ENCODE measurements at places on chromosomes 2 and 18.

DNA sequence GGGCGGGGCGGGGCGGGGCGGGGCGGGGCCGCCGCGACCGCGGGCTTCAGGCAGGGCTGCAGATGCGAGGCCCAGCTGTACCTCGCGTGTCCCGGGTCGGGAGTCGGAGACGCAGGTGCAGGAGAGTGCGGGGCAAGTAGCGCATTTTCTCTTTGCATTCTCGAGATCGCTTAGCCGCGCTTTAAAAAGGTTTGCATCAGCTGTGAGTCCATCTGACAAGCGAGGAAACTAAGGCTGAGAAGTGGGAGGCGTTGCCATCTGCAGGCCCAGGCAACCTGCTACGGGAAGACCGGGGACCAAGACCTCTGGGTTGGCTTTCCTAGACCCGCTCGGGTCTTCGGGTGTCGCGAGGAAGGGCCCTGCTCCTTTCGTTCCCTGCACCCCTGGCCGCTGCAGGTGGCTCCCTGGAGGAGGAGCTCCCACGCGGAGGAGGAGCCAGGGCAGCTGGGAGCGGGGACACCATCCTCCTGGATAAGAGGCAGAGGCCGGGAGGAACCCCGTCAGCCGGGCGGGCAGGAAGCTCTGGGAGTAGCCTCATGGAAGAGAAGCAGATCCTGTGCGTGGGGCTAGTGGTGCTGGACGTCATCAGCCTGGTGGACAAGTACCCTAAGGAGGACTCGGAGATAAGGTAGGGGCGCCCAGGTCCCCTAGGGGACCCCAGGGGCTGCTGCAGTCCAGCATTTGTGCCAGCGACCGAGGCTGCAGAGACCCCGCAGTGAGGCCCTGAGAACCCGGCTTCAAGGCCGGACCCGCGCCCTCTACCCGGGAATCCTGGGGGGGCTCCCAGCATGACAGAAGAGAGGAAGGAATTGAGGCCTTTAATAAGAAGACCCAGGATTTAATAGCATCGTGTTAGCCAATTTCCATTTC is at the start of gene KHK:
TSS of gene KHK (plus strand) at position 49 of the 870 bp plus-strand sequence. CDS start at position 537, 488 bp downstream.
- no peak for DNase-seq

- DNase-seq = no peak
These were observed 61.0 kb downstream of the DAW1 start for GRCh38 chr2:227932403-227932802.

DNA sequence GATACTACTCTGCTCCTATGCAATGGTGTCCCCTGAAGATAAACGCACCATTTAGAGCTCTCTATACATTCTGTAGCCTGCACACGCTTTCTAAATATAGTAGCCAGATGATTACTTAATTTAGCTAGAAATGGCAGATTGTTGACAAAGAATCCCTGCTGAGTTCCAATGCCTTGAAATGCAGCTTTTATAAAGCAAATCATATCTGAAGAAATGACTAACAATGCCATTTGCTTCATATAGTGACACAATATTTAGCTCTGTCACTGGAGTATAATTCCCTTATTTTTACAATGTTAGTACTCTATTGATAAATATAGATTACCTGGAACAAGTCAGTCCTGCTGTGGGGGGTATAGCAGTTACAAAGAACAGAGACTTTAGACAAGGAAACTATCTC is 166.2 kb downstream of the CDCA7 start:
- no peak for DNase-seq

DNA sequence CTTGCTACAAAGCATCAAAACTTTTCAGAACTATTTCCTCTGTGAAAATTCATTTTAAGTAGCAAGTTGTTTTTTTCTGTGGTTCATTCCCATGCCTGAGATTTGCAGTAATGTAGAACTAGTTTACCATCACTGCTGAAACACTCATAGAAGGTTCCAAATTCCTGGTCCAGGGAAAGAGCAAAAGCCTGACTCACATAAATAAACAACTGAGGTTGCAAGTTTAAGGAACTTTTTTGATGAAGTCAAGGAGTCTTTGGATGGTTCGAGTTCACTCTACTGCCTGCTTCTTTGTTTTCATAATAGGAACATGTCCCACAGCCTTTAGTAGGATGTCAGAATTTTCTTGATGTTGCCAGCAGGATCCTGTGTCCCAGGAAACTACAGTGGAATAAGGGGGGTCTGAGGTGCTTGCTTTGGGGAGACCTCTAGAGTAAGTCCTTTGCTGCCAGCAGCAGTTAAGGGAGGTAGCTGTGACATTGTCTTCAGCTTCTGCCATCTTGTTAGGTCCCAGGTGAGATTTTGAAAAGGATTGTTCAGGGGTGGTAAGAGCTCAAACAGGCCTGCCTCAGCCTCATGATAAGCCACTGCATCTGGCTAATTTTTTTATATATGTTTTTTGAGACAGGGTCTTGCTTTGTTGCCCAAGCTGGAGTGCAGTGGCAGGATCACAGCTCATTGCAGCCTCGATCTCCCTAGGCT is 43.9 kb downstream of the ACSL3 start:
- no peak for DNase-seq

GRCh38 chr2:132875193-132875592 is 205.2 kb upstream of the LYPD1 start:
- no peak for DNase-seq

DNA sequence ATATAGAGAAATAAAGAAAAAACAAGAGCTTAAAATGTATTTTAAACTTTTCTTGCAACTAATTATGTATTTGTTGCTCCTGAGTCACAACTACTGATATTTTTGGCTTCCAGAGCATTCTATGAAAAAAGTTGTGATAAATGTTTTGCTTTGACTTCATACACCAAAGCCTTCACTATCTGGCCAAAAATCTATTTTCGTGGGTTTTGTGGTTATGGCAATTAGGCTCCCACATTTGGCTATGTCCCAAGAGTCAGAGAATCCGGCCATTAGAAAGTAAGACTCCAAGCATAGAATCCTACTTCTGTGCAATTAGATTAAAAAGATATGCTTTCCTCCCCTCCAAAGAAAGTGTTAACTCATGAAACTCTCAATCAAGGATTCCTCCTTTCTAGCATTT is 1456.1 kb upstream of the ACVR2A start:
- no peak for DNase-seq

- no peak for DNase-seq
These were observed 19.0 kb downstream of the DIPK1C start for GRCh38 chr18:74438091-74438490.

DNA sequence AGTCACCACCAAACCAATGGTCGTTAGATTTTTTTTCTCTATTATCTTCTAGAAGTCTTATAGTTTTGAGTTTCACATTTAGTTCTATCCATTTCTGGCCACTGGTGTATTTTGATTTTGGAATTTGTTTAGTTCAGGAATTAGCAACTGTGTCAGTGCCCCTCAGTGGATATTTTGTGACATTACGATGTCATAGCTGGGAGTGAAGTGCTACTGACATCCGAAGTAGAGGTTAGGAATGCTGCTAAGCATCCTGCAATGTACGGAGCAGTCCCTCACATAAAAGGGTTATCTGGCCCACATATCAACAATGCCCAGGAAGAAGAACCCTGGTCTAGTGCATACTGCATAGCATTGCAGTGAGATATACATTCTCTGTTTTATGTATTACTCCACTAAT is 157.4 kb upstream of the RGPD4 start:
- DNase-seq = peak; percentile 33

DNA sequence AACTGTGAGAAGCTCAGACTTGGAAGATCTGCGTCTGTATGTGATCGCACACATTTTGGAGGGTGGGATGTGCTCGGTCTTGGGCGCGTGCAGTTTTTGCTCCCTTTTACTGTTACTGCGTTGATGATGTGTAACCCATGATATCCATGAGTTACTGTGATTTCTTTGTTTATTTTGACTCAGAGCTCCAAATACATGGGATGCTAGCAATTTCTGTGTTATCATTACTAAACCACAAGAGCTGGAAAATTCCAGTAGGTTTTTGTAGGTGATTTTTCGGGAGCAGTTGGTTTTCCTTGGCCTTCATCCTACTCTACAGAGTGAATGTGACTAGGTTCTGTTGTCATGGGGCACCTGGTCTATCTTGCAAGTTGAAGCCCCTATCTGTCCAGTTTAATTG is 124.2 kb downstream of the AGAP1 start:
- no peak for DNase-seq

- no peak for DNase-seq
These were observed 799.7 kb upstream of the FSHR start for GRCh38 chr2:49954059-49954458.

DNA sequence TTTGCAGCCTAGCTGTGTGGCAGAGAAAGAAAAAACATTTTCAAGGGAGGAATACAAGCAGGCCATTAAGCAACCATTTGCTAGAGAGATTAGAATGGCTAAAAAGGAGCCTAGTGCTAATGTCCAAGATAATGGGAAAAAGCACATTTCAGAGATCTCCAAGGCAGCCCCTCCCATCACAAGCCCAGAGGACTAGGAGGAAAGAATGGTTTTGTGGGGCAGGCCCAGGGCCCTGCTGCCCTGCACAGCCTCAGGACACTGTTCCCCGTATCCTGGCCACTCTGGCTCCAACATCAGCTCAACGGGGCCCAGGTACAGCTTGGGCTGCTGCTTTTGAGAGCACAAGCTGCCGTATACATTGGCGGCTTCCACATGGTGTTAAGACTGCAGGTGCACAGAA is 16.5 kb upstream of the GBX2 start:
- no peak for DNase-seq

- no peak for DNase-seq
These were observed 75.9 kb downstream of the TTN start for GRCh38 chr2:178731300-178731699.

DNA sequence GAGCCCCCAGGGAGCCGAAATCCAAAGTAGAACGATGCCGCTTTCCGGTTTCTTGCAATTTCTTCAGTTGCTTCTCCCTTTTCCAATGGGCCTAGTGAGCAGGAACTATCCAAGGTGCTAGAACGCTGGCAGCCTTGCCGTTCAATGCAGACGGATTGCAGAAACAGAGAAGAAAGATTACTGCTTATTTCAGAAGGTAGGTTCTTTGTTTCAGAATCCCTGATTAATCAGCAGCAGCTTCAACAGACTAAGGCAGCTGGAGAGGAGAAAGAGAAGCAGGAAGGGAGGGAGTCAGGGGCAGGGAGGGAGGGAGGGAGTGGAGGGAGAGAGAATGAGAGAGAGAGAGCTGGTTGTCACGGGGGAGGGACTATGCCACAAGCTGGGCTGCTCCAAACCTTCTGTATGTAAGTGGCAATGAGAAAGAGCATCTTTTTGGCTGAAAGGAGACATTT is 576 bp downstream of the NYAP2 start:
- peak; percentile 72 for DNase-seq

Data from umbilical cord (tissue), 2 donors.